ENCODE measurements at places on chromosomes 5 and 9.

DNA sequence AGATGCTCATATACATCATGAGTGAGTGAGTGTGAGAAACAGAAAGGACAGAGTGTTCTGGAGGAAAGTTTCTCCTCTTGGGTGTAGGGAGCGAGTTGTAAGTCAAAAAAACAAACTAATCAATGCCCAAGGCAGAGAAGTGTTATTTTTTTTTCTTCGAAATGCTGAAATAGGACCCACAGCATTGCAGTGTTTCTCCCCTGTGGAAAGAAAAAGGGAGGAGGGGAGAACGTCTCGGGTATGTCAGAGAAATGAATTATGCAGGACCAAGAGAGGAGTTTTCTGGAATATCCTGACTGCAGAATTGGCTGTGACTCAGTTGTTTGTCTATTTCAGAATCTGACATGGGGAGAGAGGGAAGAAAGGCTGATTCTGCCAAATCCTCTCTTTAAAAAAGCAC lies 337.9 kb upstream of the RFX3 start:
- no peak for DNase-seq

GRCh38 chr9:127177231-127177630 lies 54.8 kb upstream of the ANGPTL2 start:
- no peak for DNase-seq

- DNase-seq = no peak
These were observed 1981.1 kb downstream of the EFNA5 start for GRCh38 chr5:105689596-105689995.

GRCh38 chr5:61137835-61138234 lies 24.4 kb downstream of the SMIM15 start:
- DNase-seq = no peak

GRCh38 chr5:32092938-32093812 lies 80.9 kb downstream of the GOLPH3 start:
- peak; percentile 62 for DNase-seq

GRCh38 chr5:61177716-61178115 lies 15.4 kb upstream of the SMIM15 start:
- DNase-seq = no peak

GRCh38 chr5:95178046-95178651 lies 106.7 kb downstream of the MCTP1 start:
- DNase-seq = no peak

- no peak for DNase-seq
These were observed 24.3 kb downstream of the SHB start for GRCh38 chr9:38044706-38045105.

GRCh38 chr9:13318027-13318426 lies 38.5 kb upstream of the MPDZ start:
- DNase-seq = no peak

GRCh38 chr5:65072850-65073249 lies 304.1 kb downstream of the CWC27 start:
- DNase-seq = no peak

DNA sequence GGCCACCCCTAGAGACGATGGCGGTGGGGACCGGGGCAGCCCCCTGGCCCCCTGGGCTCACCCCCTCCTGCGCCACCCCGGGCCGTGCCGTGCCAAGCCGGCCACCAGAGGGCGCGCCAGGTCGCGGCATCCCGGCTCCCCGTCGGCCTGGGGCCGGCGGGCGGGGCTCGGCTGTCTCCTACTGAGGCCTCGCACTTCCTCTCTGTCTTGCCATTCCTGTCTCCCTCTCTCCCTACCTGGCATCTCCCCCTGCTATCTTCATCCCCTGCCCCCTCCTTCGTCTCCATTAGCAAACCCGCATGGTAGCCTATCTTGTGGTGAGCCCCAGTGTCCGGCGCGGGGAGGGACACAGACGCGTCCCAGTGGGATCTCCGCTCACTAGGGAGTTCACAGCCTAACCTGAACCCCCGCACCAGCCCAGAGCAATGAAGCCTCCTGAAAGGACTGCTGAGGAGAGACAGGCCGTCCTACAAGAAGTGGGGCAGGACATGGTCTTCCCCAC lies 29.8 kb upstream of the FABP6 start:
- peak; percentile 78 for DNase-seq

GRCh38 chr9:32579706-32580331 lies 6.9 kb upstream of the NDUFB6 start:
- DNase-seq = peak; percentile 67

- peak; percentile 28 for DNase-seq
These were observed 560 bp downstream of the DOCK2 start for GRCh38 chr5:169637549-169638121.

GRCh38 chr5:134171972-134172371 lies 4.8 kb downstream of the SKP1 start:
- no peak for DNase-seq

DNA sequence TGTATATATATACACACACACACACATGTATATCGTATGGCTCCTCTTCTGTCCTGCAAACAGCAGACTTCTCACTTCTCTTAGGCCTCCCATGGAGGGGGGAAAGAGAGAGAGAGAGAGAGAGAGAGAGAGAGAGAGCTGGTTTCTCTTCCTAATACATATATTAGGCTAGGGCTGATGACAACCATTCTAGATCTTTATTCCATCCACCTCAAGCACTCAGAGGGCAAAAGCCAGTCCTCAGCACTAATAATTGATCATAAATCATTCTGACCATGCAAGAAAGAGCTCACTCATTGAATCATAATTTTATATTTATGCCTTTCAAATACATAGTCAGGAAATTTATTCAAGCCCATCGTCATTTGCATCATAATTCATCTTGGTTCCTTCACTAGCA lies 47.0 kb downstream of the CFAP90 start:
- DNase-seq = no peak

- DNase-seq = no peak
These were observed 17.4 kb upstream of the LARP1 start for GRCh38 chr5:154737667-154738320.

GRCh38 chr5:171495122-171495700 lies 75.8 kb downstream of the FGF18 start:
- no peak for DNase-seq

All from left cardiac atrium (tissue), 4 donors.